ENCODE measurements at places on chromosomes 6 and 20.

GRCh38 chr6:102118034-102118433 is 724.5 kb downstream of the GRIK2 start:
- no peak for DNase-seq

DNA sequence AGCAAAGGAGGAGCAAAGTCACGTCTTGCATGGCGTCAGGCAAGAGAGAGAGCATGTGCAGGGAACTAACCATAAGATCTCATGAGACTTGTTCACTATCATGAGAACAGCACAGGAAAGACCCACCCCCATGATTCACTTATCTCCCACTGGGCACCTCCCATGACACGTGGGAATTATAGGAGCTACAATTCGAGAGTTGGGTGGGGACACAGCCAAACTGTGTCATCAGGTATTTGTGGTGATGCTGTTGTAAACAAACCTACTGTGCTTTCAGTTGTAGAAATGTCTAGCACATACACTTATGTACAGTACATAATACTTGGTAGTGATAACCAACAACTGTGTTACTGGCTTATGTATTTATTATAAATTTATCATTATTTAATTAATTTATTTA is 128.3 kb downstream of the UTRN start:
- DNase-seq: no peak

DNA sequence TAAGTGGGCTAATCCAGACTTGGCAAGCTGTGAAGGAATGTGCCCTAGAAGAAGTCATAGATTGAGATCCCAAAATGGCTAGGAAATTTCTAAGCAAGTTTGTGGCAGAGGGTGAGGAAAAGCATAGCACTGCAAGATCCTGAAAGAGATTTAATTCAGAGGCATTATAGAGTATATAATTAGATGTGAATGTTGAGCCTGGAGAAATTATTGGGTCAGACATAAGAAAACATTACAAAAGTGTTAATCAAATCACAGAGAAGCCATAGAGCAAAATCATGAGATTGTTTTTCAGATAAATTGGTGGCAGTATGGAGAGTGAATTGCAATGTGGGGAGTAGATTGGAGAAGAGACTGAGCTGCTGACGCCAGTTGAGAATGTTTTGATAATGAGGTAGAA is 90.0 kb downstream of the CD2AP start:
- no peak for DNase-seq

GRCh38 chr20:15654208-15654649 is 919.0 kb downstream of the KIF16B start:
- DNase-seq: no peak

- DNase-seq: no peak
Observed at GRCh38 chr20:53926428-53927028, 143.9 kb downstream of the BCAS1 start.

- no peak for DNase-seq
Observed at GRCh38 chr6:88381289-88381642, 215.1 kb upstream of the CNR1 start.

DNA sequence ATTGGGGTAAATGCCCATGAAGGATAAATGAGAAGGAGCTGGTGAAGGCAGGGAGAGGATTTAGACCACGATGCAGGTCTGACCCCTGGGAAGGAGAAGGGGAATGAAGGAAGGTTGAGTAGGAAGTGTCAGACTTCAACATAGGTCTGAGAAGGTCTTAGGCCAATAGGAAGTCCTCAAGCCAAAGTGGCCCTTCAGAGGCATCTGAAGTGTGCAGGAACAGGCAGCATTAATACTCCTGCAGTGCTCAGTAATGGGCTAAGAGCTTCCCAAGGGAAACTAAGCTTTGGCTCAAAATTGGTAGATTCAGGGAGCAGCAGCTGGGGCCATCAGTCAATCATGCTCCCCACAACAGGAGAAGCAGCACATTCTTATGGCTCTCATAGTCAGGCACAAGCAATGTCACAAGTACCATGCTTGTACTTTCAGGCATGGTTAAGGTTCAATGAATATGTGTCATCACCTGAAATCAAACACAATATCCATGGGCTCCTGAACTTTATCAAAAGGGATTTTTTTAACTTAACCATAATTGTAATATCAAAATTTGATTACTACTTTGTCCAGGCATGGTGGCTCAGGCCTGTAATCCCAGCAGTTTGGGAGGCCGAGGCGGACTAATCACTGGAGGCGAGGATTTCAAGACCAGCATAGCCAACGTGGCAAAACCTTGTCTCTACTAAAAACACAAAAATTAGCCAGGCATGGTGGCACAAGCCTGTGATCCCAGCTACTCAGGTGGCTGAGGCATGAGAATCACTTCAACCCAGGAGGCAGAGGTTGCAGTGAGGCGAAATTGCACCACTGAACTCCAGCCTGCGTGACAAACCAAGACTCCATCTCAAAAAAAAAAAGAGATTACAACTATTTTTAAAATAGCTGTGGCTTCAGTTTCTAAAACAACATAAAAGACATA is 9.9 kb downstream of the RALGAPA2 start:
- no peak for DNase-seq

DNA sequence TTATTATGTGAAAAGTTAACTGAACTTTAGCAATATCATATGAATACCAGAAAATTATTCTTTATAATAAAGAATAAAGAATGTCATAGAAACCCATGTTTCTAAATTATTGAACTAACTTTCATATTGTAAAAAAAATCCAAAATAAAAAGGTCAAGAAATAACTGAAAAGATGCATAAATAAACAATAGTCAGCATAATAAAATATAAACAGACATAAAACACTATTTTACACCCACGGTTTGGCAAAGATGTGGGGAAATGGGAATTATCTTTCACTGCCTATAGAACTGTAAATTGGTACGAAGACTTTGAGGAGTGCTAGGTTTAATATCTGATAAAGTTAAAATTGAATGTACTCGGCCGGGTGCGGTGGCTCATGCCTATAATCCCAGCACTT is 34.7 kb upstream of the CTAGE9 start:
- DNase-seq: no peak

DNA sequence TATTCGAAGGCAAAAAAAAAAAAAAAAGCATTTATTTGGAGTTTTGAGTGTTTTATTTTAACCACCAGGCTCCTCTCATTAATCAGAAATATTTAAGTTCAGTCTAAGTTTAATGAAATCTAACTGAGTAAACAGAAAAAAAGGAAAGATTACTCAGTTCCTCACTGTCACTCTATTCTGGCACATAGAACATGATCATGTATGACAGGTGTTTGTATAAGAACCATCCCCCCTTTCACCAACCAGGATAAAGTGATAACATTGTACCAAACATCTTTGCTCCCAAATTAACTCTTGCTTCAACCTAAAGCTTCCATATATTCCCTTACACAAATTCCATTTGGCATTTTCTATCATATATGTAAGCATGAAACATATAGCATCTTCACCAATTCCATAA is 176.2 kb upstream of the HSF2 start:
- no peak for DNase-seq

DNA sequence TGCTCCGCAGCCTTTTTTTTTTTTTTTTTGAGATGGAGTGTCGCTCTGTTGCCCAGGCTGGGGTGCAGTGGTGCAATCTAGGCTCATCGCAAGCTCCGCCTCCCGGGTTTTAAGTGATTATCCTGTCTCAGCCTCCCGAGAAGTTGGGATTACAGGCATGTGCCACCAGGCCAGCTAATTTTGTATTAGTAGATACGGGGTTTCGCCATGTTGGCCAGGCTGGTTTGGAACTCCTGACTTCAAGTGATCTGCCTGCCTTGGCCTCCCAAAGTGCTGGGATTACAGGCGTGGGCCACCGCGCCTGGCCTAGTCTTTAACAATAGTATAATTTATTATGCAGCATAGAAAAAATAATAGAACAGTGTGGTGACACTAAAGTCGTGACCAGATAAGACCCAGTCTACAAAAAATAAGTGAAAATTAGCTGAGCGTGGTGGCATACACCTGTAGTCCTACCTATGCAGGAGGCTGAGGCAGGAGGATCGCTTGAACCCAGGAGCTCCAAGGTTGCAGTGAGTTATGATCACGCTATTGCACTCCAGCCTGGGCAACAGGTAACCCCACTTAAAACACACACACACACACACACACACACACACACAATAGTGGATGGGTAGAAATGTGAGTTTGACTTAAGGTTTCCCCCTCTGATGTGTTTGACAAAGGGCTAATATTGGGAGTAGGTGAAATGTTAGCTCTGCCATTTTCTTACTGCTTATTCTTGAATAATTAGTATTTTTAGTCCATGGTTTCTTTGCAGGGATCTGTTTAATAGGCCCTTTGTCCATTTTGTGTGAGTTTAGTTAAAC is 6.5 kb downstream of the PIM1 start:
- DNase-seq: no peak

- no peak for DNase-seq
Observed at GRCh38 chr6:113699239-113699638, 157.9 kb upstream of the MARCKS start.

DNA sequence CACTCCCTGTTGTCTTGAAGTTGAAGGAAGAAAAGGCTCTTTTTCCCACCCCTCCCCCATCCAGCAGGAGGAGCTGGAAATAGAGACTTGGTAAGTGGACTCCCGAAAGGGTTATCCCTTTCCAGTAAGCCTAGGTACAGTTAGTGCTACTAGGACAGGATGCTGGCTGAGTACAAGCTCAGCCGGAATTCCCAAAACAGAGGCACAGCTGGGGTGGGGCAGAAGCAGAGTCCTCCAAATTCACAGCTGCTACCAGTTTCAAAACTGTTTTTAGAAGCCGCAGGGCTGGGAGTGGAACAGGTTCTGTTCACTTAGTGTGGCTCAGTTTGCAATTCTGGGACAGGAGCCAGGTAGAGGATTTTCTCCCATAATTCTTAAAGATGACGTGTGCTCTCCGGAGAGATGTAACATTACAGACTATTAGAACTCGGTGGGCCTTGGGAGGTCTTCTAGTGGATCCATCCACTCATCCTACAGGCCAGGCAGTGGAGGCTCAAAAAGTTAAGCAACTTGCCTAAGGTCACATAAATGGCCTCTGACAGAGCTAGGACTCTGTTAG is 19.0 kb upstream of the UTRN start:
- DNase-seq: no peak

DNA sequence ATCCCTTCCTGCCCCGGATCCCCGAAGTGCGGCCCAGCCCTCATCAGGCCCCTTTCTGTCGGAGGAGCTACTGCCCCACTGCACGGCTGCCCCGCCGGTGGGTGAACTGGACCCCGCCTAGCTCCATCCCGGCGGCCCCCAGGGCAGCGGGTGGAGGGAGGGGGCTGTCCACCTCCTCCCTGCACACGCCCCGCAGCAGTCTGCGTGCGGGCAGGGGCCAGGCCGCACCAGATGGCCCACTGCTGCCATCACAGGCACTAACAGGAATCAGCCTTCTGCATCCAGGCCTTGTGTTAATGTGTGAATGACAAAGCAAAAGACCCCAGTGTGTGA is 54.9 kb upstream of the UNC93A start:
- DNase-seq: no peak

GRCh38 chr6:117280922-117281321 is 15.6 kb downstream of the VGLL2 start:
- DNase-seq: no peak

- DNase-seq: no peak
Observed at GRCh38 chr6:153563001-153563400, 431.9 kb upstream of the RGS17 start.

DNA sequence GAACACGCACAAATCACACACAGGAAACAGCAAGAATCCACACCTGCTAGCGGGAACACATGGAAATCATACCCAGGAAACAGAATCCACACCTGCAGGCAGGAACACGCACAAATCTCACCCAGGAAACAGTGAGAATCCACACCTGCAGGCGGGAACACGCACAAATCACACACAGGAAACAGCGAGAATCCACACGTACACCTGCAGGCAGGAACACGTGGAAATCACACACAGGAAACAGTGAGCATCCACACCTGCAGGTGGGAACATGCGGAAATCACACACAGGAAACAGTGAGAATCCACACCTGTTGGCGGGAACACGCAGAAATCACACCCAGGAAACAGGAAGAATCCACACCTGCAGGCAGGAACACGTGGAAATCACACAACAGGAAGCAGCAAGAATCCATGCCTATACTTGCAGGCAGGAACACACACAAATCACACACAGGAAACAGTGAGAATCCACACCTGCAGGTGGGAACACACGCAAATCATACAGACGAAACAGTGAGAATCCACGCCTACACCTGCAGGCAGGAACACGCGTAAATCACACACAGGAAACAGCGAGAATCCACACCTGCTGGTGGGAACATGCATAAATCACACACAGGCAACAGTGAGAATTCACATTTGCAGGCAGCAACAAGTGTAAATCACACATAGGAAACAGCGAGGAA is 108.6 kb downstream of the DLL1 start:
- no peak for DNase-seq

DNA sequence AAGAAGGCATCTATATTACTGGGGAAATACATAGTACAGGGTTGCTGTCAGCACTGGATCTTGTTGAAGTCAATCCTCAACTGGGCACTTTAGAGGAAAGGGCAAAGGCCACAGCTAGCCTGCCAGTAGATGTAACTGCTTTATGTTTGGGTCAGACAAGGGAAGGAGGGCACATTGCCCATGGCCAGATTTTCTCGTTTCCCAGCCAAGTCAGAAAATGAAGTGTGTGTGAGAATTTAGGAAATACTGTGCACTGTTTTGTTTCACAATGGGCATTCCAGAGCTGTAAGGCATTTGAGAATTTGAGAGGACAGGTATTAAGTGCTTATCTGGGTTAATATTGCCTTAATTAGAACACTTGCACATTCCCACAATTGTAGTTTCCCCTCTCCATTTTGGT is 183.9 kb upstream of the MCHR2 start:
- no peak for DNase-seq

- no peak for DNase-seq
Observed at GRCh38 chr6:90168693-90169131, 127.9 kb downstream of the BACH2 start.

DNA sequence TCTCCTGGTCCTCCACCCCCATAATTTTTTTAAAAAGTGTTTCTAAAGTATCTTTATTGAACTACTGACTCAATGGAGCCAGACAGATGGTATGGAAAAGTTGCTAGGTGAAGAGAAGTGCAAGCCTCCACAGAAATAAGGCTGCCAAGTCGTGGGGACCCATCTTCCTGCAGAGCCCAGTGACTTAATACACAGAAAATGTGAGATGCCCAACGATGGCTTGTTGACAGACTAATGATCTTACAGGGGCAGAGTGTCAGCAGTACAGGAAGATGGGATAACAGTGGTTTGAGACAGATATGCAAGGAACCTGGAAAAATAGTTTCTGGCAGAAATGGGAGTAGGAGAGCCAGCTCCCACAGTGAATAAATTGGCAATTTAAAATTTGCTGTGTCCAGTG is 43.3 kb downstream of the FYN start:
- no peak for DNase-seq

Measured in stimulated activated CD4-positive, alpha-beta T cell treated with anti-CD3 and anti-CD28 coated beads, Interleukin-1b, Interleukin-23, amount 100 ng/mL, for 1 hour (primary cell).